Endothelial cell of umbilical vein (primary cell): ENCODE measurements at places on chromosomes 7 and 10. TPM values are rescaled to one million over a fixed set of nuclear protein-coding genes. Genes with fewer than 3 reads are reported as not detected.

- H3K27ac ChIP-seq, result no peak overlapping the region
- H3K4me1 ChIP-seq, result peaks cover 25% of the 10 kb centered on the region
- no peak overlapping the region for H3K4me3 ChIP-seq
Observed at GRCh38 chr7:30463405-30464145, 15.0 kb downstream of the NOD1 start.

- no peak overlapping the region for H3K4me3 ChIP-seq
- no peak overlapping the region for H3K27ac ChIP-seq
- no peak for DNase-seq
- no peaks in the 10 kb centered on the region for H3K36me3 ChIP-seq
Observed at GRCh38 chr7:101618207-101618839, 10.8 kb downstream of the MYL10 start.

DNA sequence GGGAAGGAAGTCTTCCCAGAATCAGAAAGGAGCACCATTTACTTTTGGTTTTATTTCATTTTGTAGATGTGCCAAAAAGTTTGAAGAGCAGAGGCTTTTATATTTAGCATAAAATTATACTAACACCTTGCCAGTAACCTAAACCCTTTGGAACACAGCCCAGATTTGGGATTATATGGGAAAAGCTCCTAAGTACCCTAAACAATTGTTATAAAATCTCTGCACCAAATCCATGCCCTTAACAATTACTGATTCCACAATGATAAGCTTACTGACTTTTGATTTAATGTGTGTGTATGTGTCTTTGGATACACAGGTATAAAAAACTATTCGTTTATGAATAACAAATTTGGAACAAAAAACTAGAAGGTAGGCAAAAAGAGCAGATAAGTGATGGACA lies 39.0 kb upstream of the TMEM229A start:
- no peaks in the 10 kb centered on the region for H3K27me3 ChIP-seq
- H3K27ac ChIP-seq, result no peak overlapping the region
- H3K4me3 ChIP-seq, result no peak overlapping the region
- peaks cover 14% of the 10 kb centered on the region for H3K4me1 ChIP-seq
- no peaks in the 10 kb centered on the region for H3K36me3 ChIP-seq
- no peak for DNase-seq

GRCh38 chr7:27339478-27339877 lies 96.9 kb downstream of the EVX1 start:
- H3K27ac ChIP-seq, result no peak overlapping the region
- H3K36me3 ChIP-seq, result no peaks in the 10 kb centered on the region
- no peaks in the 10 kb centered on the region for H3K4me1 ChIP-seq
- DNase-seq, result no peak
- H3K4me3 ChIP-seq, result no peak overlapping the region

GRCh38 chr10:104038537-104038936 lies 47.1 kb downstream of the COL17A1 start:
- no peaks in the 10 kb centered on the region for H3K27me3 ChIP-seq
- H3K4me1 ChIP-seq, result no peaks in the 10 kb centered on the region
- no peak for DNase-seq
- H3K27ac ChIP-seq, result no peak overlapping the region

DNA sequence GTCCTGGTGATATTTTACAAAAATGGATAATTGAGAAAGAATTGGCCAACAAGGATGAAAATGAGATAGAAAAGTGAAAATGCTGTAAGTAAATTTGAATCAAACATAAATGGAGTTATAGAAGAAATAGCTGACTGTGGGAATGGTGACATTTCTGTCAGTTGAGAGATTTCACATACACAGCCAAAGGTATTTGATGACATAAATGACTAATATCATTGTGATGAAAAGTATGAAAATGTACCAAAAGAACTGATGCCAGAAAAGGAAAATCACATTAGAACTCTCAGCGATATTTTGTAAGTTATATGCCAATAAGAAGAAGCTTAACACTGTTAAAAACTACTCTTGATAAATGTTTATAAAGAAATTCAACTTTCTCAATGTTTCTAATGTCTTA lies 54.9 kb downstream of the TFPI2 start:
- H3K27ac ChIP-seq, result no peak overlapping the region
- H3K27me3 ChIP-seq, result peaks cover 2% of the 10 kb centered on the region
- DNase-seq, result no peak

DNA sequence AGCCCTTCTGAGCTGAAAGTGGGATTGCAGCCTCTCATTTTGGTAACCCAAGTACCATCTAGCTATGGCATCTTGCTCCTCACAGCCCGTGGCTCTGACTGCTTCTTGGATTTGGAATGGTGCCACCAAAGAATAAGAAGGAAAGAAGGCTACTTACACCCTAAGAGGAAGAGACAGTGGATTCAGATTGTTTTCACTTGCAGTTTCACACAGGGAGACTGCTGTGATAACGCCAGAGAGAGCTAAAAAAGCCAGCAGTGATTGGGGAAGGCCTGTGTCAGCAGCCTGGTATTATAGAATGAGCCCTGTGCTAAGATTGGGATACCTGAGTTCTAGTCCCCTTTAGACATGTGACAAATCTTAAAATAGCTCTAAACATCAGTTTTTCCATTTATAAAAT lies 3.6 kb upstream of the LRRC4 start:
- no peaks in the 10 kb centered on the region for H3K27me3 ChIP-seq
- H3K4me3 ChIP-seq, result no peak overlapping the region
- peaks cover 6% of the 10 kb centered on the region for H3K4me1 ChIP-seq
- no peaks in the 10 kb centered on the region for H3K36me3 ChIP-seq
- DNase-seq, result no peak

The SAMD9 gene
- 5.5 and 6.8 TPM in 2 replicates for total RNA-seq

The PSD gene
- total RNA-seq, result 0.18 and 0.40 TPM in 2 replicates

DNA sequence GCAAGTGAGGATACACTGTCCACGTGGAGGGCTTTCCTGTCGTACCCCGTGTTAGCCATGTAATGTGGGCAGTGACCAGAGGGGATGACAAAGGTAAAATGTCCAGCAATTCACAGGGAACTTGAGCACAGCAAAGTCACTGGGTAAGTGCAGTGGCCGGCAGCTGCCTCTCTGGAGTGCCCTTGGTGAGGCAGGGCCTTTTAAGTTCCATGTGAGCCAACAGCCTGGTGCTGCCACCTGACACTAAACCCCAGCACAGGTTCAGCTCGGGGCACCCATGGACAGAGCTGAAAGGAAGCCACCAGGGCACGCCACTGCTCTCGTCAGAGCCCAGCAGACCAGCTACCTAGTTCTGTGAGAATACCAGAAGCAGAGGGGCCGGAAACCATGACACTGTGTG lies 168.3 kb downstream of the PRKAG2 start:
- no peak overlapping the region for H3K27ac ChIP-seq
- H3K27me3 ChIP-seq, result no peaks in the 10 kb centered on the region
- no peaks in the 10 kb centered on the region for H3K4me1 ChIP-seq
- H3K36me3 ChIP-seq, result no peaks in the 10 kb centered on the region
- DNase-seq, result no peak

DNA sequence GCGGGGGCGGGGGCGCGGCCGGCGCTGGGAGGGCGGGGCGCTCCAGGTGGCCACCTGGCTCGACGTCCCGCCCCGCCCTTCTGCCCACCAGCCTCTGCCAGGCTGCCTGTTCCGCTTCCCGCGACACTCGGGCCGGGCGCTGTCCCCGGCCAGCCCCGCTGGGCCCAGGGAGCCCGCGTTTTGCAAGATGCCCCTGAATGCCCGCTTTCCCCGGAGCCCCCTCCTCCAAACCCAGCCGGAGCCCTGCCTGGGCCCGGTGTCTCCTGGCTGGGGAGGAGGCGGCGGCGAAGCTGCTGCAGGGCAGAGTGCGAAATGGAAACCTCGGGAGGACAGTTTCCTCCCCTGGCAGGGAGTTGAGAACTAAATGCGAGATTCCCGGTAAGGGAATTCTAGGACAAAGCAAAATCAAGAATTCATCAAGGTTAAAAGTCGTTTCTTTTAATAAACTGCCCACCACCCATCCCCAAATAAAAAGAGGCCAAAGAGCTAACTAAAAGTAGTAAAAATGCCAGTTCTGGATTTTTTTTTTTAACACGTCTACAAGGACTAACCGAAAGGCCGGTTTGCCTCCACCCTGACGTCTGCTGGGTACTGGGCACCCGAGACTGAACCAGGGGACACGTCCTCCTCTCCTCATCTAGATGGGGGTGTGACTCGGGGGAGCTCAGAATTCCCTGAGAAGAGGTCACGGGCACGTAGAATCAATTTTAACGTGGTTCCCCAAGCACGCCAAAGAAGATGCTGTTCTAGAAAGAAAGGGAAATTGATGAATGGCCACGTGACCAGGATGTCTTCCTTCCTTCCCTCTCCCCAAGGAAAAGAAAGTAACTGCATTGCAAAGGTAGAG lies 200.4 kb upstream of the NFE2L3 start:
- no peaks in the 10 kb centered on the region for H3K36me3 ChIP-seq
- peaks cover 37% of the 10 kb centered on the region for H3K27me3 ChIP-seq
- H3K4me1 ChIP-seq, result peaks cover 6% of the 10 kb centered on the region
- H3K4me3 ChIP-seq, result peak overlapping the region; percentile 40

DNA sequence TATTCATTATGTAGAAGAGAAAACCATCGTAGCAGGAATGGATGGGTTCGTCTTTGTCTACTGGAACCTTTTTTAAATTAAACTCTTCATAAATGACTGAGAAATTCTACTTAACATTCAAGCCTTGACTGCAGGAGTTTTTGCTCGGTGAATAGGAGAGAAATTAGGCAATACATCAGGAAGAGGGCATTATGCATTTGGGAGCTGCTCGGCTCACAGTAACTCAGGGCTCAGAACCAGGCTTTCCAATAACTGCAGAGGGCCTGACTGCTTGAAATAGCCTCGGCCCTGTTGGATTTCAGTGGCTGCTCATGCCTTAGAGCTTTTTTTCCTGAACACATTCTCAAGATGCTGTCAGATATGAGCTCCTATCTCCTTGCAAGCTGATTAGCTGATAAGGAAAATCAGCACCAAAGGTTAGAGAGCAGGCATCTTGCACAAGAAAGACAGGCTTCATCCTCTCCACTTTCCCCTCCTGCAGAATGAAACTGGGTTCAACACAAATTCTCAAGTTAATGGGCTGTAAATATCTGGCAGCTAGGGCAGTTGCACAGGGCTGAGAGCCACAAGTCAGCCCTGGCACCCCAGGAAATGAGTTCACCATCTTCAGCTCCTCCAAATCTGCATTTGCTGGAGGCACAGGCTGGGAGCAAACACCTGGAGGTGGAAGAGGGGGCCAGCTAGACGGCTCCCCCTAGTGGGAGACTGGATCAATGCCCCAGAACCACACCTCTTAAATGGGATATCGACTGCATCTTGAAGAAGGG lies 24.3 kb downstream of the TECTB start:
- H3K27ac ChIP-seq, result no peak overlapping the region
- peaks cover 6% of the 10 kb centered on the region for H3K27me3 ChIP-seq
- H3K4me3 ChIP-seq, result no peak overlapping the region
- H3K4me1 ChIP-seq, result no peaks in the 10 kb centered on the region
- peak; percentile 23 for DNase-seq

The FOXI2 gene
- total RNA-seq, result not detected in 2 replicates

DNA sequence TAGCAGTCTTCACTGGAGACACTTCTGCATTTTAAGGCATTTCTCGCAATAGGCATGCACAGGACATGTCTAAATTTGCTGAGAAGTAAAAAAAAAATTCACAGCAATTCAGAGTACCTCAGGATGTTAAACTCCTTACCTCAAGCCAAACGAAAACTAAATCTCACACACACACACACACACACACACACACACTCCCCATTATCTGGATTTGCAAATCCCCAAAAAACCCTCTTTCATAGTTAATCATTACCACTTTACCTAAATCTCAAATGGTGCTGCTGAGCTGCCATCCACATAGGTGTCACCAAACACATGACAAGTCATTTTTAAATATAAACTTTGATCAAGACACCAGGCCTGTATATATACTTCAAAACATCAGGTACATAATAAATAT lies 31.8 kb downstream of the CACNA2D1 start:
- no peak overlapping the region for H3K4me3 ChIP-seq
- DNase-seq, result no peak
- H3K27ac ChIP-seq, result no peak overlapping the region
- H3K36me3 ChIP-seq, result no peaks in the 10 kb centered on the region

The FGL2 gene
- total RNA-seq, result not detected in 2 replicates

DNA sequence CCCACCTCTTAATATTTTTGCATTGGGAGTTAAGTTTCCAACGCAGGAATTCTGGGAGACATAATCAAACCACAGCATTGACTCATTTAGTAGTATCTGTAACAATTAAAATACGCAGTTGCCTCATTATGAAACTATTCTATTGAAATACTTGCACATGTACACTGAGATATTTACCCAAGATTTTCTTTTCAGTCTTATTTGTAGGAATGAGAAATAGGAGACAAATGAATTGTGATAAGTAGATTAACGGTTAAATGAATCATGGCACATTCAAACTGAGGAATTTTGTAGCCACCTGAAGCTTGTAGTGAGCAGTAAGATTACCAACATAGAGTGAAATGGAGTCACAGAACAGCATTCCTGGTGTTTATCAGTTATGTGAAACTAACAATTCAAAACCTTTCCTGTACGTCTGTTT lies 18.1 kb downstream of the RP9 start:
- no peak overlapping the region for H3K27ac ChIP-seq
- DNase-seq, result no peak
- no peak overlapping the region for H3K4me3 ChIP-seq
- no peaks in the 10 kb centered on the region for H3K27me3 ChIP-seq
- H3K36me3 ChIP-seq, result peaks cover 5% of the 10 kb centered on the region

DNA sequence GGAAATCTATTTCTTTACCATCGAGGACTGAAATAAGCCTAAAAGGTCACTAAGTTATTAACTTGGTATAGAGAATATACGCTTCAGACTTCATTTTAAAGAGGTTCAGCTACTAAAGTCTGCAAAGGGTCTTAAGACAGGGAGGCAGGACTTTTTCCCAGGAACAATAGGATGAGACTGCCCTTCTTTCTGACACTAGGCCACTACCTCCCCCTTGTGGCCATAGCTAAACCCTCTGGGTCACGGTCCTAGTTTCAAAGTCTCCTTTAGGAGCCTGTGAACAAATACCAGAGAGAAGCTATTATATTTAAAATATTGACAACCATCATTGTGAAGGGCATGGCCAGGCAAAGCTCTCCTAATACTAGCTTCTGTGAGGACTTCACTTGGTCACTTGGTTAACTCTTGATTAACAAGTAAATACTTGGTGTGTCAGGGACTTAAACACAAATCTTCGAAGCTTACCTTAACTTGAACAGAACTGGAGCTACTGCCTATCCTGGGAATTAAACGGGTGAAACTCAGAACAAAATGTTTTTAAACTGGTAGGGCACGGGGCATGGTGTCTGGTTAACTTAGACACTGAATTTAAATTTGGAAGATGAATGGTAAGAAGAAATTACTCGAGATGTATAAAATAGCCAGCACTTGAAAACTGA lies 75.6 kb downstream of the CCDC6 start:
- DNase-seq, result peak; percentile 68
- no peak overlapping the region for H3K4me3 ChIP-seq
- no peaks in the 10 kb centered on the region for H3K36me3 ChIP-seq

- peak overlapping the region; percentile 99 for H3K4me3 ChIP-seq
- H3K4me1 ChIP-seq, result peaks cover 22% of the 10 kb centered on the region
Observed at GRCh38 chr7:92244808-92245486, 767 bp downstream of the KRIT1 start.

DNA sequence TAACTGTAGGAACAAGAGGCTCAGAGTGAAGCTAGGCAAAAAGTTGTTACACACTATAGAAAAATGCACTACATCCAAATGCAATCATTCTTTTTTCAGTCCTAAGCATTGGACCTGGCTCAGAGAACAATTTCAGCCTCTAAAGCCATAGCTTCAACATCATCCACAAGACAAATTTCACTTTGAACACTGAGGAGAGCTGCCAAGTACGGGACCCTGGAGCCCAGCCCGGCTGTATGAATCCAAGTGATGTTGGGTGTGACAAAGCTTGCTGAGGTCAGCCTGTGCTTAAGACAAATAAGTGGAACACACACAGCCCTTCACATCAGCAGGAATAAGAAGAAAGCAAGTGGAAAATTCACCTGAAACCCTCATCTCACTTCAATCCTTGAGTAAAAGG lies 233.1 kb upstream of the PFKP start:
- H3K36me3 ChIP-seq, result no peaks in the 10 kb centered on the region
- no peak overlapping the region for H3K27ac ChIP-seq
- no peak for DNase-seq
- H3K4me1 ChIP-seq, result no peaks in the 10 kb centered on the region
- H3K27me3 ChIP-seq, result no peaks in the 10 kb centered on the region
- no peak overlapping the region for H3K4me3 ChIP-seq
